ENCODE measurements at places on chromosomes 6 and 20.

GRCh38 chr6:16001158-16001557 lies 127.7 kb upstream of the MYLIP start:
- DNase-seq: no peak

DNA sequence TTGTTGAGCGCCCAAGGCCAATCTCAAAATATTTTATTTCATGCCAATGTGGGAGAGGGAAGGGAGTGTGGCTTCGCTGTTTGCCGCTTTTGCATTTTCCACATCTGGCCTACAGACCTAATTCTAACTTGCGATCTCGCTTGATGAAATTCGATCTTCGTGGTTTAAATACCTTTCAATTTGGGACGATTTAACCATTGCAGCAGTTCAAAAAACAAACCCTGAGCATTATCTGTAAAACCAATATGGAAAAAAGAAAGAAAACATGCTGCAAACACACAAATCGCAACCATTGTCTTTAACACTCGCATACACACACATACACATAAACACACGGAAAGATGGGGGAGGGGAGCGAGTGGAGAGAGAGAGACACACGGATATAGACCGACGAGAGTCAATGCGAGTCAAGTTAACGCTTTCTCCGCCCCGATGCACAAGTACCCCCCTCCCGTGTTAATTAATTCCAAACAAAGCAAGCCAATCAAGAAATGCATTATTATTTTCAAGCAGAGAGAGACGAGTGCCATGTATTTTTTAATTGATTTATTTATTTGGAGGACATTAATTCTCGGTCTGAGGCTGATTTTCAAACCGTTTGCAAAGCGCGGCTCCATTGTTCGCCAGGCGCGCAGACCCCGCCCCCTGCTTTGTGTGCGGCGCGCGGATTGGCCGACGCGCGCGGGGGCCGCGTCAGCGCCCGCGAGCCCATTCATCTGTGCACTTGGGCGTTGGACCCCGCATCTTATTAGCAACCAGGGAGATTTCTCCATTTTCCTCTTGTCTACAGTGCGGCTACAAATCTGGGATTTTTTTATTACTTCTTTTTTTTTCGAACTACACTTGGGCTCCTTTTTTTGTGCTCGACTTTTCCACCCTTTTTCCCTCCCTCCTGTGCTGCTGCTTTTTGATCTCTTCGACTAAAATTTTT lies at the start of gene MARCKS:
TSS of gene MARCKS (plus strand) at position 721 of the 931 bp plus-strand sequence. CDS start 401 bp downstream, outside the sequence.
- no peak for DNase-seq

DNA sequence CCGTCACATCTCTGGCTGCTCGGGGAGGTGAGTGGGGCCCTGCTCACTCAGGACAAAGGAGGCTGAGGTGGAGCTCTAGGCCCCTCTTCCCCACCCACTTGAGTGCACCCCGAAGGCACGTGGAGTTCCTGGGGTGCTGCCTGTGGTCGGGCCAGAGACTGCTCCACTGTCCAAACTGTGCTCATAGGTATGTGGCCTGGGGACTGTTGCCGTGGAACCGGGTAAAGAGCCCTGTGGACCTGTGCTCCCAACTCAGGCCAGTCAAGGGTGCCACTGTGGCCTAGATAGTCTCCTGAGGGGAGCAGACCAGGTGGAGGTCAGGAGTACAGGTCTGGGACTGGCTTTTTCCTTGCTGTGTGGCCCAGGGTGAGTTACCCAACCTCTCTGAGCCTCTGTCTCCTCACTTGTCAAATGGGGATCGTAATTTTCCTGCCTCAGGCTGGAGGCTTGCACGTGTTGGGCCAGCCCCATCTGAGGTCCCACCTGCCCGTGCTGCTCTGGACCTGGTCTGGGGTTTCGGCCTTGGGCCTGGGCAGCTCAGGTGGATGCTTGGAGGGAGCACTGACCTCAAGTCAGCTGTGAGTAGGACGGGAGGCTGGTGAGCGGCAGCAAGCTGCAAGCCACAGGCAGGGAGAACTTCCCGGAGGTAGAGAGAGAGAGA lies 12.4 kb upstream of the NPBWR2 start:
- no peak for DNase-seq

DNA sequence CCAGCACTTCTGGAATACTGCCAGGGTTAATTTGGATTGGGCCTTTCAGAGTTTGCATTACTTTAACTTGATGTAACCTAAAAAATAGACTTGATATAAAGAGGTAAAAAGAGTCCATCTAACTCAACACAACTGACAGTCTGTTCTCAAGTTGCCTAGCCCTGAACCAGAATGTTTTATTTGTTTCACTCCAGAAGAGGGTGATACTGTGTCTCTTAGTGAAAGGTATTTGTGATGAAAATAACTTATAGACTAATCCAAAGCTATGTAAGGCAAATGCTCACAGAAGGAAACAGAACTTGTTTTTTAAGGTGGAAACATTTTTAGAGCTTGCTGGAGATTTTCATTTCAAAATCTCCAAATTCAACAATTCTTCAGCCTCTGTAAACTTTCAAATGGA lies 469.1 kb upstream of the RUNX2 start:
- DNase-seq: no peak

GRCh38 chr6:119030759-119031158 lies 47.7 kb downstream of the FAM184A start:
- no peak for DNase-seq

GRCh38 chr20:4782378-4782772 lies 60.7 kb downstream of the PRND start:
- DNase-seq: no peak

DNA sequence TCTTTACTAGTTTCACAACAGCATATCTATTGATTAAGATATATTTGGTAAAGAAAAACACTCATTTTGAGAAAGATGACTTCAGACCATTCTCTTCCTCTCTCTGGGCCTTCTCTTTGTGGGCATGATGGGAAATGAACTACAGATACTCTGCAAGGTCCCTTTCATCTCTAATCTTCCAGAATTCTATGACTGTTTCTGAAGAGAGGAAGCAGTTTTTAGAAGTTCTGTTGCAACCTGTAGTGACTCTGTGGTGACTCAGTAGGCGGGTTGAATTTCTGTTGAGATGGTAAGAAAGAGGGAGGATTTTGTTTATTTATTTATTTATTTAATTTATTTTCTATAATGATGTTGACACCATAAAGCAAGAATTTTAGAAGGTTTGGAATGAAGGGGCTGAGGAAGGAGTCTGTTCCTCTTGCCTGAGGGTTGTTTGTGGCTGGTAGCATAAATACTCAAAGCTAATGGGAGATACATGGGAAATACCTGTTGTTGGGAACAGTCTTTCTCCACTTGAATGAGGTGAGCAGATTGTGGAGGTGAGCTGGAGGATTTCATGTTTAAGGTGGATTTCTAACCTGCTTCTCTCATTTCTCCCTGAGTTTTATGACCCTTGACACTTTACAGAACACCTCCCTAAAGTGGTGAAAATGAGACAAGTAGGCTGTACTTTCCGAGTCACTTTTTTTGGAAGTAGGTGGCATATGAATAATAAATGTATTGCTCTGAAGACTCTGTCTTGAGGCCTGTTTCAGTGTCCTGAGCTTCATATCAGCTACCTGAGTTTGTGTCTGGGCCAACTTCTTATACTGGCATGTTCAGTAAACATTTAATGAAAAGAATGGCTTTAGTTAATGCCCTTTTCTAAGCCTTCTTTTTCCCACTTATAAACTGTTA lies 15.0 kb downstream of the ACSS2 start:
- no peak for DNase-seq

DNA sequence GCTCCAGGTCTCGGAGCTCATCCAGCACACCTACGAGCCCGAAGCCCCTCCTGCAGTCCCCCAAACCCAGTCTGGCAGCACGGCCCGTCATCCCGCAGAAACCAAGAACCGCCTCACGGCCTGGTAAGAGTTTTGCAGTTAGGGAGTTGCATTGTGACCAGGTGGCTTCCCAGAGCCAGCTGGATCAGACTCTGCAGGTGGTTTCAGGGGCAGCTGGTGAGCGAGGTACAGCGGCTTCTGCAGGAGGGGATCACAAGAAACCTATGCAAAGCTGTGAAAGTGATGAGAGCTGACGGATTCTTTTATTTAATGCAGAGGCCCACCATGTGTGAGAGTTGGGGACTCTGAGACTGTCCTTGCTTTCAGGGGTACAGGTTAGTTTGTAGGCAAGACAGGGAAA lies 45.9 kb upstream of the SCGN start:
- DNase-seq: no peak

DNA sequence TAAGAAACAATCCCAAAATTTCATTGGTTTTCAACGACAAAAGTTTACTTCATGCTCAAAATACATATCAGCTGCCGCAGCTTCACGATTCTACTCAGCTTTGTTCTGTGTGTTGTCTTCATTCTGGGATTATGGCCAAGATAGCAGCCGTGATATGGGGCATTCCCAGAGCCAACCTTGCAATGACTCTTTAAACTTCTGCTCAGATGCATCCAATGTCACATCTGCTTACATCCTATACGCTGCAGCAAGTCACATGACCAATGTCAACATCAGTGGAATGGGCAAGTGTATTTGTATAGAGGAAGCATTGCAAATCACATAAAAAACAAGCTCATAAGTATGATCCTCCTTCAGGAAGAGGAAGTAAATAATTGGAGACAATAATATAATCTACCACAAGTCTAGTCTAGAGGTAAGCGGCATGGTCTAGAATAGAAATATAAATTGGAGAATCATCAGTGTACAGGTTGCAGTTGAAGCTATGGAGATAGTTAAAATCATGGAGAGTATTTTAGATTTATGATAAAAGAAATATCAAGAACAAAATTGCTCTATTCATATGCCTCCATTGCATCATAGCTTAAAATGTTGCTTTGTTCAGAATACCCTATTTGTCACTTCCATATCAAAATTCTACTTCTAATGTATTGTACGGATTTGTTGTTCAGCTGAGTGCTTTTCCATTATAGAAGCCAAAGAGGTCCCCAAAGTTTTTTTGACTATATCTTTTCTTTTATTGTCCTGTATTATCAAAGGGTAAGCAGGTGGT lies 7.2 kb upstream of the C6orf141 start:
- DNase-seq: no peak

- DNase-seq: no peak
These were observed 154.0 kb upstream of the KCNG1 start for GRCh38 chr20:51176876-51177275.

GRCh38 chr6:72716916-72717315 lies 95.1 kb downstream of the KCNQ5 start:
- DNase-seq: no peak

DNA sequence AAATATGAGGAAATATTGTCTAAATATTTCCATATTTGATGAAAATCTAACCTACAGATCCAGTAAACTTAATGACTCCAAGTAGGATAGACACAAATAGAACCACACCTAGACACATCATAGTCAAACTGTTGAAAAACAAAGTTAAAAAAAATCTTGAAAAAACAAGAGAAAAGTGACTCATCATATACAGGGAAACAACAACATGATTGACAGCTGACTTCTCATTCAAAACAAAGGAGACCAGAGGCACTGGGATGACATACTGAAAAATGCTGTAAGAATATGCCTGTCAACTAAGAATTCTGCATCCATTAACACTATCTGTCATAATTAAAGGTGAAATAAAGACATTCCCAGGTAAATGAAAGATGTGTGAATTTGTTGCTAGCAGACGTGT lies 38.8 kb downstream of the BMP2 start:
- no peak for DNase-seq

DNA sequence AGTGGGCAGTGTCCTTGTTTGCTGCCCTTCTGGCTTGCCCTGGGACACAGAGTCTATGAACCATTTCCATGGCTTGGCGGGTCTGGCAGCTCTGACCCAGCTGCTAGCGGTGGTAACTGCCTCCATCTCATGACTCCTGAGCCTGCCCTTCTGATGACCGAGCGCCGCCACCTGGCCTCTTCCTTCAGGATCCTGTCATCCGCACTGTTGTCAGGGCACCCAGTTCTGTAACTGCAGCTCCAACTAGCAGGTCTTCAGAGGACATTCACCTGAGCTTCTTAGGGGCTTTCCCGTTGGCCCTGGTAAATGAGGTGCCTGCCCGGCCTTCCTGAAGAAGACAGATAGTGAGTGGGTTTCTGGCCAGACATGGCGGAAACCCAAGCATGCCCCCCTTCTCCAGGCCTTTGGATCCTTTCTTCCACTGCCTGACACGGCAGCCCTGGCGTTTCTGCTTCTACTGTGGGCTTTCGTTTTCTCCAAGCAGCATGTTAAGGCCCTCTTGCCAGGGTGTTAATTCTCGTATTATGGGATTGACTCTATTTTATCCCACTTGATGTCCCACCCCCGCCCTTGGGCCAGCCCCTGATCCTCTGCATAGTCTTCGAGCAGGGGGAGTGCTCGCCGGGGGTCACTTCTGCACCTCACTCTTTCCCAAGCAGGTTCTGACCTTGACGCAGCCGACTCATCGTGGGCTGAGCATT lies 24.7 kb downstream of the PACSIN1 start:
- DNase-seq: no peak

- DNase-seq: no peak
These were observed 16.4 kb downstream of the DEFB132 start for GRCh38 chr20:273884-274283.

DNA sequence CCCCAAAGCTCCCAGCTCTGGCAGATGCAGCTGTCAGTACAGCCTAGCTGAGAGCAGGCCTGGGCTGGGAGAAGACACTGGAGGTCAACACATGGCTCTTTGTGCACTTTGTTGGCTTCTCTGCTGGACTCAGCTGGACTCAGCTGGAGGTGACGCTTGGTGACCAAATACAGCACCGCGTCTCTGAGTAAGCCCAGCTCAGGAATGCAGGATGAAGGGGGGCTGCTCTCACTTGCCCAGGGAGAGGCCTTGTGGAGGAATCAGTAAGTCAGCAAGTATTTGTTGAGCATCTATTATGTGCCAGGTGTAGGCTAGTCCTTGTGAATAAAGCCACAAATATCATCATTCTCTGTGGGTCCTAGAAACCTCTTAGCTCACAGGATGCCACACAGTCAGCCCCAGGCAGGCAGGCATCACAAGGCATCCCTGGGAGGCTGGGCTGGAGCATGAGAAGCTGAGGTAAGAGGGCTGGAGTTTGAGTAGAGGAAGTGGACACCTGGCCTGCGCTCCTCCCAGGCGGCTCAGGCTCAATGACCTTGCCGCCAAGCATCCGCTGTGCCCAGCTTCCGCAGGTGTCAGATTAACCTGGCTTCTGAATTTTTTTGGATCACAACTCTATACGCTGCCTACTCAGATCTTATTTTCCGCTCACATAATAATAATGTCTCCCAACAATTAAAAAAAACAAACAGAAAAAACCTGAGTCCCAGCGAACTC lies 95.4 kb downstream of the TMEM170B start:
- DNase-seq: no peak

DNA sequence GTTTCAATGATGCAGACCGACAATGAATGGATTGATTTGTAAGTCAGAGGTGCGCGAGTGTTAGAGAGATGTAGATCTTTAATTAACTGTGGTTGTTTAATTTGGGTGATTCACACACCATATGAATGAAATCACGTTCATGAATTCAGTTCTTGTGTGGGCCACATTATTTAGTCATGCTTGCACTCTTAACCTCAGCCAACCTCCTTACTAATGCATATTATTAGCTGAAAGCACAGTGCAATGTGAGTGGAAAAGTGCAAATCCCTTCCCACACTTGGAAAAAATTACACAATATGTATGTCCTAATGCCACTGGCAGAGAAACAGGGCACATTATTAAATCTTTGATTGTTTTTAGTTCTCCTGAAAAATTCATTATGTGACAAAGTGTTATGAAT lies 512.5 kb downstream of the BCKDHB start:
- DNase-seq: no peak

- no peak for DNase-seq
These were observed 23.7 kb downstream of the BRPF3 start for GRCh38 chr6:36220226-36220625.

All from activated effector memory CD4-positive, alpha-beta T cell treated with Interleukin-2 at 50 U/mL for 16 hours (primary cell).